Mammary epithelial cell (primary cell): ENCODE measurements at places on chromosomes 6 and 20. TPM values are rescaled to one million over a fixed set of nuclear protein-coding genes. Genes with fewer than 3 reads are reported as not detected.

Gene PPP1R3G
- 0.03 TPM for polyA plus RNA-seq

Gene TMEM151B
- 0.01 TPM for polyA plus RNA-seq

Gene FKBP1C
- polyA plus RNA-seq, result 1.5 TPM

Gene OTOR
- polyA plus RNA-seq, result not detected

Gene DAAM2
- 0.02 TPM for polyA plus RNA-seq

Gene NR2E1
- not detected for polyA plus RNA-seq

Gene PPP1R18
- 89.4 TPM for polyA plus RNA-seq

Gene FOXA2
- polyA plus RNA-seq, result 1.0 TPM

Gene CCN5
- polyA plus RNA-seq, result not detected

Gene ZNF292
- polyA plus RNA-seq, result 6.1 TPM

Gene ZNF165
- polyA plus RNA-seq, result 1.2 TPM
